Immature natural killer cell (primary cell): ENCODE measurements at places on chromosomes 16 and 17. TPM values are rescaled to one million over a fixed set of nuclear protein-coding genes. Genes with fewer than 3 reads are reported as not detected.

DNA sequence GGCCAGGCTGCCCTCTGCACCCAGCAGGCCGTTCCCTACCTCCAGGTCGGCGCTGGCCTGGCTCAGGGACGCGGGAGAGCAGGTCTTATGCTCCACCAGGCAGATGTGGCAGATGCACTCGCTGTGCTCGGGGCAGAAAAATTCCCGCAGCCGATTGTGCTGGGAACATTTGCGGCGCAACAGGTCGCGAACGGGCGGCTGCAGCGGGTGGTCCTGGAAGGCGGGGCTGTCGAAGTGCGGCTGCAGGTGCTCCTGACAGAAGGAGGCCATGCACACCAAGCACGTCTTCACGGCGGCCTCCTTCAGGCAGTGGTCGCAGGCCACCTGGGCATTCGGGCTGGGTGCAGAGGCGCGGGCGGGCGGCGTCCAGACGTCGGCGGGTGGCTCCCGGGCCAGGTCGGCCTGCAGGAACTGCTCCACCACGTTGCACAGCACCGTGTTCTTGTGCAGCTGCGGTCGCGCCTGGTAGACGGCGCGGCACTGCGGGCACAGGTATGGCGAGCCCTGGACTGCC, 439 bp downstream of the TRIM25 start:
- peaks cover 8% of the 10 kb centered on the region for H3K27me3 ChIP-seq
- H3K4me3 ChIP-seq, result peak overlapping the region; percentile 96
- no peak for DNase-seq

- H3K27ac ChIP-seq, result no peak overlapping the region
- no peaks in the 10 kb centered on the region for H3K36me3 ChIP-seq
- no peaks in the 10 kb centered on the region for H3K4me1 ChIP-seq
These were observed 8.1 kb downstream of the SLC5A11 start for GRCh38 chr16:24853830-24854229.

GRCh38 chr16:46607529-46607928, 13.7 kb downstream of the SHCBP1 start:
- H3K27me3 ChIP-seq, result no peaks in the 10 kb centered on the region
- H3K27ac ChIP-seq, result no peak overlapping the region
- no peak overlapping the region for H3K4me3 ChIP-seq
- H3K36me3 ChIP-seq, result no peaks in the 10 kb centered on the region
- H3K4me1 ChIP-seq, result no peaks in the 10 kb centered on the region

DNA sequence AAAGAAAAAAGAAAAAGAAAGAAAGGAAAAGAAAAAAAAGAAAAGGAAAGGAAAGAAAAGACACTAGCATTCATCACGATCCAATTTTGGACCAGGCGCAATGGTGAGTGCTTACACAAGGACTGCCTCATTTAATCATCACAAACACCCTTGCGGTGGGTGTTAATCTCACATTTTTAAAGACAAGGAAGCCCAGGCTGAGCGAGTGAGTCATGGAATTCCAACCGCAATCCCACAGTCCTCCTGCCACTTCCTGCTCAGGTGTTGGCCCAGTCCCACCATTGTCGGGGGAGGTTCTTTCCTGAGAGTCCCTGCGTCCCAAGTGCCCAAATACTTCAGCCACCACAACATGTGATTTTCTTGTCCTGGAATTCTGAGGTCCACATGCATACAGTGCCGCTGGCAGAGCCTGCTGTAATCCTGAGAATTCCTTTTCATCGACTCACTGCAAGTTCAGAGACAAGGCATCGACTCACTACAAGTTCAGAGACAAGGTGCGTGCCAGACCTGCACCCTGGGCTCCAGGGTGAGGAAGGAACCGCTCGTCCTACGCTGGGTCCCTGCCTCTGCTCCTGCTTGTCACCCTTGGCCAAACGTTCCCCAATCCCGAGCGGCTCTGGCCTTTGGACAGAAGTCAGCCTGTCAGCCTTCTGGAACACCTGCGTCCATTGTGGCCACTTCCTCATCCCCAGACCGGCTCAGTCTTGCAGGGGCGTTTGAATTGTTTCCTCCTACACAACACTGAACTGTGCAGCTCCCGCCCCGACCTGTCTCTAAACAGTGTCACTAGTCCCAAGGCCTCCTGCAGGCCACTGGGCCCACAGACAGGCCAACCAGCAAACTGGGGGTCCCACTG, 5.8 kb downstream of the ZG16B start:
- H3K36me3 ChIP-seq, result no peaks in the 10 kb centered on the region
- H3K27ac ChIP-seq, result peak overlapping the region; percentile 51
- DNase-seq, result no peak
- peaks cover 2% of the 10 kb centered on the region for H3K27me3 ChIP-seq
- peaks cover 40% of the 10 kb centered on the region for H3K4me1 ChIP-seq
- H3K4me3 ChIP-seq, result no peak overlapping the region

GRCh38 chr17:36117505-36118382, 14.1 kb downstream of the CCL4 start:
- H3K4me3 ChIP-seq, result peak overlapping the region; percentile 73
- peak overlapping the region; percentile 81 for H3K27ac ChIP-seq
- H3K4me1 ChIP-seq, result peaks cover 53% of the 10 kb centered on the region
- no peaks in the 10 kb centered on the region for H3K27me3 ChIP-seq
- peaks cover 37% of the 10 kb centered on the region for H3K36me3 ChIP-seq
- DNase-seq, result no peak

Gene BLTP2
- 16.1 TPM for polyA plus RNA-seq

DNA sequence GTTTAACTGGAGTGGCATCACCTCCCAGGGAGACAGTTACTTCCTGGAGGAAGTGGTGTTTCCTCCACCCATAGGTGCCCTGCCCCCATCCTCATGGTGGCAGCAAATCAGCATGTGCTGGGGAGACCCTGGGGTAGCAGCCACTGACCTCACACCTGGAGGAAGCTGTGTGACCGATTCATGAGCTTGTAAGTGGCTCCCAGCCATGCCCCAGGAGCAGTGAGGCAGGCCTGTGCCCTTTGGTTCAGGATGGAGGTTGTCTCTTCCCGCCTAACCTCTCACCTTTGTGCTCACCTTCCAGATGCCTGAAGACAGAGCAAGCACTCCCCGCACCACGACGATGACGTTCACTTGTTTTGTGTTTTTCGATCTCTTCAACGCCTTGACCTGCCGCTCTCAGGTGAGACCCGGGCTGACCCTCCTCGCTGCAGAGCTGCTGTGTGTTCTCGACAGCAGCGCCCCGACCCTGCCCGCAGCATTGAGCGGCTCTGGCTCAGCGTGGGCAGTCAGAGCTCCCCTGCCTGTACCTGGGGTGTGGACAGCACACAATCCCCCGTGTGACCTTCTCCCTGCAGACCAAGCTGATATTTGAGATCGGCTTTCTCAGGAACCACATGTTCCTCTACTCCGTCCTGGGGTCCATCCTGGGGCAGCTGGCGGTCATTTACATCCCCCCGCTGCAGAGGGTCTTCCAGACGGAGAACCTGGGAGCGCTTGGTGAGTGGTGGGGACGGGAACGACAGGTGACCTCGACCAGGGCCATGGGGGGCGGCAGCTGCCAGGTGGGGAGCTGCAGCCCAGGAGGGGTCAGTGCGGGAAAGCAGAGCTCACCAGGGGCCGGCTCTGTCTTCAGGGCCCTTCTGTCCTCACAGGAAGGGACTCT, 42.8 kb downstream of the MEAK7 start:
- H3K36me3 ChIP-seq, result peaks cover 27% of the 10 kb centered on the region
- H3K27me3 ChIP-seq, result peaks cover 6% of the 10 kb centered on the region
- peaks cover 2% of the 10 kb centered on the region for H3K4me1 ChIP-seq
- no peak for DNase-seq
- no peak overlapping the region for H3K27ac ChIP-seq
- no peak overlapping the region for H3K4me3 ChIP-seq

Gene C17orf100
- not detected for polyA plus RNA-seq

Gene KRTAP1-5
- polyA plus RNA-seq, result not detected

- peaks cover 7% of the 10 kb centered on the region for H3K4me1 ChIP-seq
- H3K27ac ChIP-seq, result peak overlapping the region; percentile 46
- no peaks in the 10 kb centered on the region for H3K36me3 ChIP-seq
- peak overlapping the region; percentile 57 for H3K4me3 ChIP-seq
These were observed 8.7 kb downstream of the ENDOV start for GRCh38 chr17:80423536-80424225.

- no peak overlapping the region for H3K4me3 ChIP-seq
- H3K27me3 ChIP-seq, result peaks cover 20% of the 10 kb centered on the region
- no peaks in the 10 kb centered on the region for H3K36me3 ChIP-seq
- H3K4me1 ChIP-seq, result no peaks in the 10 kb centered on the region
These were observed 68.6 kb downstream of the CCT6B start for GRCh38 chr17:34892461-34893249.

DNA sequence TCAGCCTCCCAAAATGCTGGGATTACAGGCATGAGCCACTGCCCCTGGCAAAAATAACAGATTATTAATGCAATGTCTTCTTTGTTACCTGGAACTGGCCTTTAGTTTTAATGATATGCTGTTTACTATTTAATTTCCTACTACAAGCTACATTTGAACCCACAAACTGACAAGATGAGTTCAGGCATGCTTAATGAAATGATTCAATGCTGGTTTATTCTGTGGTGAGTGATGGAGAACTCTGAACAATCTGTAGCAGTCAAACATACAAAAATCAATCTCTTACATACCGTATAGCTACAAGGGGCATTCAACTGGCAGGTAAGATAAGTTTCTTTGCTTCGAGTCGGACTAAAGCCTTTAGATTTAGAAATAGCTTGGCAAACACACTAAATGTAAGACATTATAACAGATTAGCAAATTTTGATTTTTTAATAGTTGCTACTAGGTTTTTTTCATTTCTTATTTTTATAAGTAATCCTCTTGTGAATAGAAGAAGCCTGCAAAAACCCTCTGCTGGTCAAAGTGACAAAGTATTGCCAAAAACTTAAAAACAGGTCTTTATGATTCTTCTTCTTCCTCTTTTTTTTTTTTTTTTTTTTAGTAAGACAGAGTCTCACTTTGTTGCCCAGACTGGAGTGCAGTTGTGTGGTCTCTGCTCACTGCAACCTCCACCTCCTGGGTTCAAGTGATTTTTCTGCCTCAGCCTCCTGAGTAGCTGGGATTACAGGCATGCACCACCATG, 138.5 kb downstream of the SSH2 start:
- no peaks in the 10 kb centered on the region for H3K27me3 ChIP-seq
- peak overlapping the region; percentile 55 for H3K27ac ChIP-seq
- H3K4me3 ChIP-seq, result no peak overlapping the region
- H3K36me3 ChIP-seq, result no peaks in the 10 kb centered on the region
- H3K4me1 ChIP-seq, result no peaks in the 10 kb centered on the region

DNA sequence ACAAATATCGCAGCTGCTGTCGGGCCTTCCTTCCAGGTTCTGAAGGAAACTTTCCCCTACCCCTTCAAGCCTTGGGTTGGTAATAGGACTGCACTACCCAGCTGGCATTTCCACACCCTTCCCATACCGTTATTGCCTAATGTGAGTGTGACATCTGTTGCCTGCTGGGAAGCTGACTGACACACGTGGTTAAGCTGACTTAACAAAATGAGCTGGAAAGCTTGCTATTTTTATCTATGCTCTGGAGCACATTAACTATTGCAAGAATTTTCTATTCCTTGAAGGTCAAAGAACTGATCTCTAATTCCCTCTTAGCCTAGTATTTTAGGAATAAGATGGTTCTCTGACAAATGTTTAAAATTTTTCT, 79.5 kb downstream of the PMP22 start:
- H3K27me3 ChIP-seq, result peaks cover 2% of the 10 kb centered on the region
- H3K4me3 ChIP-seq, result no peak overlapping the region
- H3K27ac ChIP-seq, result no peak overlapping the region
- H3K4me1 ChIP-seq, result no peaks in the 10 kb centered on the region
- no peak for DNase-seq

Gene LITAFD
- polyA plus RNA-seq, result not detected

Gene ZNF213
- polyA plus RNA-seq, result 4.5 TPM

DNA sequence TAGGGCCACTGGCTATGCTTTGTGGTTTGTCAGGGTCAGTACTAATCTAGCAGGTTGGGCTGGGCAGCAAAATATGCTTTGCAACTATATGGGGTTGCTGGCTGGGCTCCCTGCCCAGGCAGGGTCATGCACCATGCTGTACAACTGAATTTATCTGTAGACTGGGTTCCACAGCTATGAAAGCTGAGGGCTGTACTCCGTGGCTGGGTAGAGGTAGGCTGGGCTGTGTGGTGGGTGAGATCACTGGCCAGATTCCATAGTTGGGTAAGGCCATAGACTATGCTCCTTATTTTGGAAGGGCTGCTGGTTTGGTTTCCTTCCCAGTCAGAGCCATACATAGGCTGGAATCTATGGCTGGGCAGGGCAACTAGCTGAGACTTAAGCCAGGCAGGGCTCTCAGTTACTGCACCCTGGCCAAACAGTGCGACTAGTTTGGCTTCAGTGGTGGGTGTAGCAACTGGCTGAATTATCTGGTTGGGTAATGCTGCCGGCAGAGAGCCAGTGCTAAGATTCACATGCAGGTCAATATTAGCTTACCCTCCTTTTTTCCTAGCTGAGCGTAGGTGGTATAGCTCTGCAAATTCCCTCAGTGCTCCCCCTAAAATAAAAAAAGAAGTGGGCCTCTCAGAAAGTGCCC, 769.1 kb upstream of the CDH8 start:
- no peak overlapping the region for H3K4me3 ChIP-seq
- peaks cover 3% of the 10 kb centered on the region for H3K36me3 ChIP-seq
- no peak for DNase-seq
- H3K27ac ChIP-seq, result no peak overlapping the region

Gene KIF18B
- polyA plus RNA-seq, result 0.37 TPM

Gene TMEM235
- polyA plus RNA-seq, result not detected
